SW 1271 (cell line): ENCODE measurements at places on chromosomes 5 and 9.

- DNase-seq: no peak
Observed at GRCh38 chr5:56624751-56625150, 190.6 kb upstream of the MAP3K1 start.

- no peak for DNase-seq
Observed at GRCh38 chr5:158422653-158423515, 563.9 kb upstream of the CLINT1 start.

DNA sequence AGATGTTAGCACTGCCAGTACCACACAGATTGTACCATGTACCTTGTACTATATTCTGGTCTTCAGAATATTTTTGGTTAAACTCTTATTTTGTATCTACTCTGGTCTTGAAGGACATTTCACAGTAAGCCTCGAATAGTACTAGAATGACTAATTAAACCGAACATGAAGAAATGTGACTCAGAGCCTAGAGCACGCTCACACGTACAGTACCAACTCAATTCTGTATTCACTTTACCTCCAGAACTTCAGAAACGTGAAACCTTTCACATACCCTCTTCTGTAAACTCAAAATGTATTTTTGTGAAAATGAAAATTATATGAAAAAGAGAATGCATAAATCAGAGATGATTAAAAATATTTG lies 112.8 kb downstream of the MVB12B start:
- DNase-seq: no peak

DNA sequence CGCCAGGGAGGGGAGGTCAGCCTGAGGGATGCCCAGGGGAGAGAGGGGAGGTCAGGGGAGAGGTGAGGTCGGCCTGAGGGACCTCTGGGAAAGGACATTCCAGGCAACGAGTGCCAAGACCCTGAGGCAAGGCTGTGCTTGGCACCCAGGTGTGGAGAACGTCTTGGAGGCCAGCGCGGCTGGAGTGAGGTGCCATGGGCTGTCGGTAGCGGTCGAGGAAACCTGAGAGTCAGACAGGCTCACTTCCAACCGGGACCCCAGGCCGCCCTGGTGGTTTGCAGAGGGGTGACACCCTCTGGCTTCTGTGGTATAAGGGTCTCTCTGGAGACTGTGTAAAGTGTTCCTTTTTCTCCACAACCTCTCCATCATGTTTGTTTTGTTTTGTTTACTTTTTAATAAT lies 82.9 kb downstream of the CACNA1B start:
- DNase-seq: no peak

DNA sequence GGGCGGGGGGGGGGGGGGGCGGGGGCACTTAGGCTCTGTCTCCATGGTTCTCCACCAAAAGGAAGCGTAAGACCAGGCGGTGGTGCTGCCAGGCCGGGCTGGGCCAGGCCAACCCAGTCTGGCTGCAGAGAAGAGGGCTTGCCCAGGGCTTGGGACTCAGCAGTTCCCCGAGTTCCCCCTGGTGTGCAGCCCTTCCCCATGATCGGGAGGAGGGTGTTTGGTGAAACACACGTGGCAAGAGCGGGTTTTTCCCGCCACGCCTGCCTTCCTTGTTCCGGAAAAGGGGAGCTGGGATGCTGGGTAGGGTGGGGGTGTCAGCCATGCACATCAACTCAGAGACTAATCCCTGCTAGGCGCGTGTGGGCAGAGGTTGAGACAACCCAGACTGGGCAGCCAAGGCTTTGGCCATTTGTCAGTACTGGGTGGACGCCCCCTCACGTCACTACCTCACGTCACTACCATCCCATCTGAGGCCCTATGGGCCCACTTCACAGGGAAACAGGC lies 32.9 kb downstream of the PRRX2 start:
- no peak for DNase-seq

DNA sequence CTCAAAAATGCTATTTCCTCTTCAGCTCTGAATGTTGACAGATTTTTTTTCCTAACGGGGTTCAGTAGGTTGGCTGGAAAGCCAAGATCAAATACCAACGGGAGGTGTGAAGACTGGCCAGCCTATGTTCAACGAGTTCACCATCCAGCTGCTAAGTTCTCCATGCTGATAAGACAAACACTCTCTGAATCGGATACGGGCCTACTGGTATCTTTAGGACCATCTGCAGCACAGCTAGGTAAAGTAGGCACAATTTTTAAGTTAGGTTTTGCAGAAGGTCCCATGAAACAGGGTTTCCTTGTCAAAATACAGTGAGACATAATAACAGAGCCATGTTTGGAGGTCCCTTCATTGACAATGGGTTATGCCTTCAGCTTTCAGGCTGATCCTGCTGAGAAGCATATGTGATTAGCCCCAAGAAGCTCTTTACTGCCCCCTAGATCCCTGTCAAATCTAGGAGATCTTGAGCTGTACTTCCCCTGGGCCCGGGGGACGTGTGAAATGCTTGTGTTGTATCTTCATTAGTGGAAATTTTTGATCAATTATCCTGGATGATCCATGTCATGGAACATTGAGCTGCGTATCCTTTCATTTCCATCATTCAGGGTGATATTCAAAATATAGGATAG lies 60.6 kb downstream of the PGM5 start:
- no peak for DNase-seq

DNA sequence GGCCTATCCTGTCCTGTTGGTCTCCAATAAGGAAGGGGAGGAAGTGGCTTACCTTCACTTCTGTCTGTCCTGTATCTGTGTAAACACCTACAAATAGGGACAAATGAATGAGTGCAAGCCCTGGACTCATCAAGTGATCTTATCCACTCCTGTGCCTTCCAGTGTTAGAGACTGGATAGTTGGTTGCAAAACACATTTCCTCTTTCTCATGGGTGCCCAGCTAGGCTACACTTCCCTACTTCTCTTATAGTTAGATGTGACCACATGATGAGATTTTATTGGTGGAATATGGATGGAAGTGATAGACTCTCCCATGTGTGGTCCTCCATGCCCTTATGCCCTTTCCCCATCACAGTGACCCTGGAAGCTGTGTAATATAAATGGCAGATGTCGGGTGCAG lies 16.9 kb upstream of the PFDN1 start:
- no peak for DNase-seq

DNA sequence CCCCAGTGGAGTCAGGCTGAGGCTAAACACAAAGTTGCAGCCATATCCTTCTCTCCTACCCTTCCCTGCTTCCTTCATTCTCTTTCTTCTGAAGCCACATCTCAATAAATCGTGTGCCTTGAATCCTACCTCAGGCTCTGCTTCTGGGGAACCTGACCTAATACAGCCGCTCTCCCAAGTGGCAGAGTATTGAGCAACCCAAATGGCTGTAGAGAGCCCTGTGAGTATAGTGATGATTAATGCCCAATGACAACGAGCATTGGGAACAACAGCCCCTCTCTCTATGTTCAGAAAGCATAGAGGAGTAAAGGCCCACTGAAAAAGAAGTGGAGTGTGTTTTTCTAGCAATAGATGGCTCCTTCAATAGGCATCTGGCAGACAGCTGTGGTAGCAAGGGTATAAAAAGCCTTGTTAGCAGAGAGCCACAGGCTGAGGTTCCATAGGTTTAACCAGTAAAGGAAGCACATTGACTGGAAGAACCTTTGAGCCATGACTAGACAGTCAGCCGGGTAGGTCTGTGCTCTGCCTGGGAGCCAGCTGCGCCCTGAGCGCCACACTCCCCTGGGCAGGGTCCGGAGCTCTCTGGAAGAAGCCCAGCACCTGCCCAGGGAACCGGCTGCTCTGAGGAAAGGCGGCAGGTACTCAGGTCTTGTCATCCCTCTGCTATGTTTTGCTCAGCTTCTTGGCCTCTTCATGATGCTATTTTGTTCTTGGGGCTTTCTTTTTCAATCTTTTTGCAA lies 22.6 kb upstream of the HSPA9 start:
- no peak for DNase-seq

DNA sequence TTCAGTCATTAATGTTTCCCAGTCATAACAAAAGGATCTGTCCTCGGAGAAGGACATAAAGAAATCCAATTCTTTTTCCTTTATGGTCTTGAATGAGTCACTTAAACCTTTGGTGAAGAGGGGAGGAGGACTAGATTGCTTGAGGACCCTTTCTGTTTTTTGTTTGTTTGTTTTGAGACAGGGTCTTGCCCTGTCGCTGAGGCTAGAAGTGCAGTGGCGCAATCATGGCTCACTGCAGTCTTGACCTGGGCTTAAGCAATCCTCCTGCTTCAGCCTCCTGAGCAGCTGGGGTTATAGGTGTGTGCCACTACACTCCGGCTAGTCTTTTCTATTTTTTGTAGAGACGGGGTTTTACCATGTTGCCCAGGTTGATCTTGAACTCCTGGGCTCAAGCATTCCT lies 12.3 kb downstream of the TIGD6 start:
- no peak for DNase-seq

DNA sequence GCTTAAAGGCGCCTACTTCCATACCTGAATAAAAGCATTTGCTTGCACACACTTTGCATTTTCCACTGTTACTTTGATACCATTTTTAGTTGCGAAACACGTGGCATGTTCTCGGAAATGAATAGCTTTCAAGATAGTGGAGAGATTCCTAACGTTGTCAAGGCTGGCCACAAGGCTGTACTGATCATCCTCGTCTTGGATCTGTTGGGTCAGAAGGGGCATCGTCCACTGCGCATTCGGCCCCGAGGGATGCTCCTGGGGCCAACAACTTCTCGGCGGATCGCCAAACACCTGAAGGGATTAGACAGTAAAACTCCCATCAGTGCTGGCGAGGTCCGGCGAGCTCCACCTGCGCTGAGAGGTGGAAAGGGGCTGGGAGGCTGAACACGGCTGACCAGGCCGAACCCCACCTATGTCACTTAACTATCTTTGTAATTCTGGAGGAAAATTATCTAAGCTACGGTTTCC lies 599 bp downstream of the RAD1 start:
- no peak for DNase-seq

DNA sequence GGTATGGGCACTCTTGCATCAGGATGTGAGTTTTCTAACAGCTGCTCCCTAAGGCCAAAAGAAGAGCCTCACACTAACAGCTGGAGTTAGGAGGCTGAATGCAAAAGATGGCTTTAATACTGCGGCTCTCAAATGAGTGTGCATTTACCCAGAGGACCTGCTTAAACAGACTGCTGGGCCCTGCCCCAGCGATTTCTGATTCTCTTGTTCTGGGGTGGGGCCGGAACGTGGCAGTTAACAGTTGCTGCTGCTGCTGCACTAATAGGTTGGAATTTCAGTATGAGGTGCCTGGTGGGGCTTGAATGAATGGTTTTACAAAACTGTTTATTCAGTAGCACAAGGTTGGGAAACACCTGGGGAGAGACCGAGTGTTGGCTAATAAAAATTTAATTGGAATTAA lies 26.1 kb downstream of the HMGCR start:
- DNase-seq: no peak

- no peak for DNase-seq
Observed at GRCh38 chr5:22650511-22650910, 202.6 kb downstream of the CDH12 start.

DNA sequence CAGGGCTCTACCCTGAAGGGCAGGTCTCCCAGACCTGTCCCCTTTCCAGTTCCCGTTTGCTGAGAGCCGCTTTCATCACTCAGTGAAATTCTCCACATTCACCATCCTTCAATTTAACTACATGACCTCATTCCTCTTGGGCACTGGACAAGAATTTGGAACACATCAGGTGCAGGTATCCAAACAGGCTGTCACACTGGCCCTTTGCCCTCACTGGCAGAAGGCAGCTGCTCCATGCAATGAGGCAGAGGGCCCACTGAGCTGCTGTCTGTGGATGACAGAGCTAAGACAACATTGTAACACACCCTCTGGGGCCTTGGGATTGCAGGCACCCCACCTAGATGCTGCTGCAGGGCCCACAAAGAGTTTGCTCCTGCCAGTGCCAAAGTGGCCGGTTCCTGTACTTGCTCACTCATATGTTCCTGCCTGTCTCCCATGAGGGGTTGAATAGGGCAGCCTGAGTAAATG lies 55.1 kb downstream of the ACTL7B start:
- no peak for DNase-seq

DNA sequence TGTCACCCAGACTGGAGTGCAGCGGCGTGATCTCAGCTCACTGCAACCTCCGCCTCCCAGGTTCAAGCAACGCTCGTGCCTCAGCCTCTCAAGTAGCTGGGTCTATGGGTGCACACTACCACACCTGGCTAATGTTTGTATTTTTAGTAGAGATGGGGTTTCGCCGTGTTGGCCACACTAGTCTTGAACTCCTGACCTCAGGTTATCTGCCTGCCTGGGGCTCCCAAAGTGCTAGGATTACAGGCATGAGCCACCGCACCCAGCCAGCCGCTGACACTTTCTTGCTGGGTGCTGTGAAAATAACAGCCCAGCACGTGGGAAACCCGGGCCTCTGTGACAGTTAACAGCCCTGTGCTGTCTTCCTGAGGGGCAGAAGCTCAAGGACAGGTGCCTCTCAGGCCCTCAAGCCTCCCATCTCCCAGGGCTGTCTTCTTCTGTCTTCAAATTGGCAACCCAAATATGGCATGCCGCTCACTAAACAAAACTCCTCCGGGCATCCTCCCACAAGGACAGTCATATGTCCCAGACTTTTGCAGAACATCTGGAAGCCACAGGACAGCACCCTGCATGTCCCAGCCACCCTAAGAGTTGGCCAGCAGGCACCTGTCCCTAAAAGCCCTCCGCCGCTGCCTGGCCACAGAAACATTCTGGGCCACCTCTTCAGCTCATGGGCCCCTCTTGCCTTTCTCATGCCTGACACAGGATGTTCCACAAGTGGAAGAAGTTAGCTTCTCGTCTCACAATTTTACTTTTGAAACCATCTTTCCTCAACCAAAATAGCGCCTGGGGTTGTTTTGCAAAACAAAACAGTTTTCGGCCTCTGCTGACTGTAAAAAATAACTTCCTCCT lies 233.6 kb downstream of the SYK start:
- no peak for DNase-seq

DNA sequence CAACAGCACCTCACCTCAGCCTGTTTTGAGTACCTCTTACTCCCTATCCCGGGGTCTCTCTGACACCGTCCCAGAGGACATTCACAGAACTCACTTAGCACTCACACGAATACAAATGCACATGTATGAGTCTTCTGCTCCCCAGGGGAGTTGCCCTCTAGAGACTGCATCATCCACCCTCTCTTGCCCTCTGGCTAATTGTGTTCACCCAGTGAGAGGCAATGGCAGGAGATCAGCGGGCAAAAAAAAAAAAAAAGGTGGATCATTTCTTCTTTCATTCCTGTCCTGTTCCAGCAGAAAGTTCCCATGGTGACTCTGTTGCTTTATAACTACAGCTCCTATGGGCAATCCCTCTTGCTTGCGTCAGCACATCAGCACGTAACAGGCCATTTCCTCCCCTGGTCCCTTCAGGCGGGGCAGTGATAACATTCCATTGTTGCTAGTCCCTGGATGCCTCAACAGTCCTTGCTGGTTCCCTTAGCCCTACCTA lies 23.5 kb upstream of the SNX2 start:
- DNase-seq: no peak

DNA sequence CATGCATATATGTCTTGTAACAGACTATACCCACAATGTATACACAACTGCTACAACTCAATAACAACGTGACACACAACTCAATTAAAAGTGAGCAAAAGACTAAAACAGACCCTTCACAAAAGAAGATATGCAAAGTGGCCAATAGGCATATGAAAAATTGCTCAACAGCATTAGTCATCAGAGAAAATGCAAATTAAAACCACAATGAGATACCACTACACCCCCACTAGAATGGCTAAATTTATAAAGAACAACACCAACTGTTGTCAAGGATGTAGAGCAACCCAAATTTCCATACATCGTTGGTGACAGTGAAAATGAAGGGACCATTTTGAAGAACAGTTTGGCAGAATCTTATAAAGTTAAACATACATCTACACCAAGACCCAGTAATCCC lies 38.9 kb downstream of the GABRB2 start:
- DNase-seq: no peak
